ENCODE measurements at places on chromosomes 1 and 21. TPM values are rescaled to one million over a fixed set of nuclear protein-coding genes. Genes with fewer than 3 reads are reported as not detected.

MAP3K7CL gene
- total RNA-seq: 20.7 TPM

HMGB4 gene
- total RNA-seq: not detected

OR2L5 gene
- not detected for total RNA-seq

STUM gene
- under 0.01 TPM for total RNA-seq

OR2L3 gene
- total RNA-seq: not detected

DNA sequence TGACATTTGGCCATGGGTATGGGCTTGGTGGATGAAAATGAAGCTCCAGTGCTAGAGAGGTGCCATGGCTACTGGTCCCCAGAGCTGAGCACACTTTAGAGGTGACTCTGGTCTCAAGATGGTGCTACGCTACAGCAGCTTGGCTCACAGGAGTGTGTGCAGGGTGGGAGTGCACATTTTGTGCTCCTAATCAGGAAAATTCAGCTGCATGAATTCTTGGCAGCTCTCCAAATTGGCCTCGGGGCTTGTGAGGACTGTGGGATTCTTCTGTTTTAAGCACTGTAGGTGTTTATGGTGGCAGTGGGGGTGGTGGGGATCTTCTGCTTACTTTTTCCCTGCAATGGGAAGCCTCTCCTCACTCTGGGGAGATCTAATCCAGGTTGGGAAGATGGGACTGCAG is 17.3 kb upstream of the TIPRL start:
- DNase-seq: no peak

DNA sequence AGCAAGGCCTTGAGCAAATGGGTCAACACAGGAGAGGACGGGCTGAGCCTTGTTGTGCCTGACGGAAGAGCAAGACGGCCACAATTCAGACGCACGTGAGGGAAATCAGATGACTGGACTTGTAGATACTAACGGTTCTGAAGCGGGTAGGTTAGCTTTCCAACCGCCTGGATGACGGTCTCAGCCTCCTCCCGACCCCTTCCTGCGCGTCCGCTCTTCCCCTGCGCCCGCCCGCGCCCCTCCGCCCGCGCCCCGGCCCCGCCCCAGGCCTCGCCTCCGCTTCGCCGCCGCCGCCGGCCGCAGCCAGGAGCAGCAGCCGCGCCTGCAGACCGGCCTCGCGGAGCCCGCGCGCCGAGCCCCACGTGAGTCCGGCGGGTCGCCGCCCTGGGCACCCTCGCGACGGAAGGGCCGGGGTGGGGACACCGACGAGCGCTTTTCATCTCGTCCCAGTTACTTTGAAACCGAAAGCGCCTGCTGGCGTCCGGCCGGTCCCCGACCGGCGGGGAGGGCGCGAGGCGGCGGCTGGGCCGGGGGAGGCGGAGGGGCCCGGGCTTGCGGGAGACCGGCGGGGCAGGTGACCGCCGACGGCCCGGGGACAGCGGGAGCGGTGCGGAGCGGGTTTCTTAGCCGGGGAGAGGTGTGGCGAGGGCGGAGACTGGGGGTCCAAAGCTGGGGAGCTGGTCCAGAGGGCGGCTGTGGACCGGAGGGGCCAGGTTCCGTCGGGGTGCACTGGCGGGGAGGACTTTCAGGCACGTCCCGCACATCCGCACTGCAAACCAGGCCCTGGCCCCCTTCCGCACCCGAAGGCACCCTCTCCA is at the start of gene TRAF5:
Gene TRAF5 (plus strand): TSS at position 306 of the 818 bp plus-strand sequence. CDS start 26,407 bp downstream, outside the sequence.
- DNase-seq: peak; percentile 51

DNA sequence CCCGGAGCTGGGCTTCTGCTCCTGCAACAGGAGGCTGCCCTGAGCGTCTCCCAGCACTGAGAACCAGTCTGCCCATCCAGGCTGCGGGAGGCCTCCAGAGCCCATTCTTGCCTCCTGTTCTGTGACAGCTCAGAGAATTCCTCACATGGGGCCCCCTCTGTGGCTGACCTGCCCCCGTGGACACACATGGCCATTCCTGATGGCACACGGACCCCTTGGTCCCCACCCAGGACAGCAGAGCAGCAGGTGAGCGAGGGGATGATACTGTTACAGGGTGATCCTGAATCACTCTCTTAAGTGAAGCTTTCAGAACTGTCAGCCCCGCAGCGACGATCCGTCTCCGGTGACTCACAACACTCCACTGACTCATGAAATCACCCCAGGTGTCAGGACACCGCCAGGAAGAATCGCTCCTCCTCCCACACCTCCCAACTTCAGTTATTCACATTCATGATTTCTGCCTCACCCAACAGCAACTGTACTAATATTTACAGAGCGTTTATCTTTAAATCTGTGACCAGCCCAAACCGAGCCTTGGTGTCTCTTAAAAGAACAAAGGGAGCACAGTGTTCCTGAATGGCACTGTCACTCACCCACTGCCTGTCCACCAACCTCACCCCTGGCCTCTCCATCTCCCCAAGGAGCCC is 22.5 kb downstream of the CHD5 start:
- DNase-seq: peak; percentile 11

DNA sequence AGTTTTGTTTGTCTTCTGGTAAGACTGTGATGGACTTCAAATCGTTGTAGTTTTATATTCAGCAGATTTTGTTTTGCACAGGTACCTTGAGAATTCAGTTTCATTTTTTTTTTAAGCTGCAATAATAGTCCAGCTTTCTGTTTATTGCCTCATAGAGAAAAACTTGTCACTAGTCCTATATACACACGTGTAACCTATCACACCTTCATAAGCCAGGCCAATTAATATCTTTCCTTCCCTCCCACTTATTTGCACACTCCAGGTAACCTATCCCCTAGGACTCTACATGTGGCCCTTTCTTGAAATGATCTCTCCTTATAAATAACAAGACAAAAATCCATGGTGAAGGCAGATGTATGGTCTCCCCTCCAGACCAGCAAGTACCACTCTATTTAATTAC is 62.4 kb downstream of the SLC22A15 start:
- DNase-seq: no peak

DNA sequence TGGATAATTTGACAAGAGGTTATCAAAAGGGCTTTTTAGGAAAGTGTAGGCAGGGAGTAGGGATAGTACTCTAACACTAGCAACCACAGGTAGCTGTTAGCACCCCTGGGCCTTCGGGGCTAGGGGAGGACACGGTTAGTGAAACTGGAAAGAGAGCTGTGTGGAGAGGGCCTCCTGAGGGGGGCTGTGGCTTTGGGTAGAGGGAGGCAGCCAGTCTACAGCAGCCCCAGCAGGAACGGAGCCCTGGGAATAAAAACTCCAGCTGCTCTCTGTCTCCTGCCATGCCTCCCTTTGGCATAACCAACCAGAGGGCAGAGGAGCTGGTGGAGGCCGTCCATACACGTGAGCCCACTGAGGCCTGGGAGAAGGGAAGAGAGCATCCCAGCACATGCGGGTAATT is 223.2 kb downstream of the FOXD2 start:
- DNase-seq: no peak

- no peak for DNase-seq
Measured at GRCh38 chr1:204152310-204153044, 633 bp upstream of the ETNK2 start.

DNA sequence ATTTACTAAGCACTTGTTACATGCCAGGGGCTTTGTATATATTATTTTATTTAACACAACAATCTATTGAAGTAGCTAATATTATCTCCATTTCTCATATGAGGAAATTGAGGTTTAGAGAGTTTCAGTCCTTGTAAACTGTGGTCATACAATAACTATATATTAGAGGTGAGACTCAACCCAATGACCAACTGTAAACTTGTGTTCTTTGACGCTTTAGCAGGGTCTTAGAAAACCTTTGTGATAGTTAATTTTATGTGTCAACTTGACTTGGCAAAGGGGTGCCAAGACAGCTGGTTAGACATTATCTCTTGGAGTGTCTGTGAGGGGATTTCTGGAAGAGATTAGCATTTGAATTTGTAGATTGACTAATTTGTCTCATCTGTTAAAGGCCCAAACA is 252.4 kb upstream of the B3GALT2 start:
- no peak for DNase-seq

DNA sequence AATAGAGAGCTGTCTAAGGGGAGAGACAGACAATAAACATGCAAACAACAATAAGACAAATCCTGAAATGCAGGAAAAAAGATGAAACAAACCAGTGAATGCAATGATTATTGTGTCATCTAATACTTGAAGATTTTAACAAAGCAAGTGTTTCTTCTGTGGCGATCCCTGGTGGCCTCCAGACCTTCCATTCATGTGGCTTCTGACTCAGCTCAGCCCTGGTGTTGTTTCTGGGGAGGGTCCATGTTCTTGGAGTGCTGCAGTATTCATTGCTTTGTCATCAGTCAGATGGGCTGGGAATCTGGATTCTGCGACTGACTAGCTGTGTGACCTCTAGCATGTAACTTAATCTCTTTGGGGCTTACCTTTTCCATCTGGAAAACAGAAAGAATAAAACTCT is 1.5 kb upstream of the C2CD4D start:
- DNase-seq: no peak

- no peak for DNase-seq
Measured at GRCh38 chr1:161970633-161971032, 53.0 kb downstream of the OLFML2B start.

DNA sequence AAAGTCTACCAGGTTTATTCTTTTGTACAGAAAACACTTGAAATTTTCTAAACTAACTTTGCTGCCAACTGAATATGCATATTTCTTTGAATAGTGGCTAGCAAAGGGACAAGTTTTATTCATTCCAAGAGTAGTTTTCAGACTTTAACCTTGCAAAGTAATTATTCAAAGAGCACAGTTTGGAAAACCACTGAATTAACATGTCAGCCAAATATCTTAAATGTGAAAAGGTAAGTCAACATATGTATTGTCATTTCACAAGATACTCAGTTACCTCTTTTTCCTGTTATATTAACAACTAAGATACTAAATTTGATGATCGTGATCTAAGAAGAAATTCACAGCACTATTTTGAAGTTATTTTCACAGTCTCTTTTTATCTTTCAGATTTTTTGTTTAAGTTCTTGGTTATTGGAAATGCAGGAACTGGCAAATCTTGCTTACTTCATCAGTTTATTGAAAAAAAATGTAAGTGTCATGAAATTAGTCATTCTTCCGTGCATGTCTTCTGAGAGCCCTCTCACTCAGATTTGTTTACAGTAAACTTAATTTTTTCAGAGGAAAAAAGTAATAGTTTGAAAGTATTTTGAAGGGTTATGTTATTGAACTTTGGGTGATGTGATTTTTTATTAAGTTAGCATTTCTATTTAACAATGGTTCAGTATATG is 15.3 kb downstream of the RAB4A start:
- no peak for DNase-seq

- no peak for DNase-seq
Measured at GRCh38 chr1:182376936-182377574, 14.5 kb downstream of the GLUL start.

DNA sequence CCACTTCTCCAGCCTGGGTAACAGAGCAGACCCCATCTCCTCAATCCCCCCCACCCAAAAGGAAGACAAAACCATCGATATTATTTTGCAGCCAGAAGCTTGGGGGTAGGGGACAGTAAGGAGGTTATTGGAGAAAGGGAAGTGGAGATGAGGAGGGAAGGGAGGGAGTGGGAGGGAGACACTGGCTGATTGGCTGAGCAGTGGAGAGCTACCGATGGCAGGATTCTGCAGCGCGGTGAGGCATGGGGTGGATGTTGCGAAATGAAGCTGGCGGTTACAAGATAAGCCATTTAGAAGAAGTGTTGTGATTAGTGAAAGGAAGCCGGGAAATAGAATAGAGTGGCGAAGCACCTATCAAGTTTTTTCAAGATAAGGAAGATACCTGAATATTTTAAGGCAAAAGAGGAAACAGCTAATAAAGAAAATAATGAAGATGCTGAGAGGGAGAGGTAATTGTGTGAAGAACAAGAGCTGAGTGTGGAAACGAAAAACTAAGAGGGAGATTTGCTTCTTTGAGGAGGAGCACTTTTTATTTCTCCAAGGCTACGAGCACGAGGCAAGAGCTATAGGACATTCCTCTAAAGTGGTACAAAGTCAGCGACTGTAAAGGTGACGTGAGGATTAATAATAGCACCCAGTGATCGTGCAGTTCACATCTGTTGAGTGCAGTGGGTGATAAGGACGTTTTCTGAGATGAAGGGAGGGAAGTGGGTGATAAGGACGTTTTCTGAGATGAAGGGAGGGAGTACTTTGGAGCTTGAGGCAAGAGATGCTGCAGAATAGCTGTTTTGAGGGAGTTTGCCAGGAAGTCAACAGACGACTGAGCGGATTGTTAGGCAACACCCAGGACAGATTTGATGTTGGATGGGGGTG is 103.2 kb upstream of the KIF26B start:
- peak; percentile 81 for DNase-seq

DNA sequence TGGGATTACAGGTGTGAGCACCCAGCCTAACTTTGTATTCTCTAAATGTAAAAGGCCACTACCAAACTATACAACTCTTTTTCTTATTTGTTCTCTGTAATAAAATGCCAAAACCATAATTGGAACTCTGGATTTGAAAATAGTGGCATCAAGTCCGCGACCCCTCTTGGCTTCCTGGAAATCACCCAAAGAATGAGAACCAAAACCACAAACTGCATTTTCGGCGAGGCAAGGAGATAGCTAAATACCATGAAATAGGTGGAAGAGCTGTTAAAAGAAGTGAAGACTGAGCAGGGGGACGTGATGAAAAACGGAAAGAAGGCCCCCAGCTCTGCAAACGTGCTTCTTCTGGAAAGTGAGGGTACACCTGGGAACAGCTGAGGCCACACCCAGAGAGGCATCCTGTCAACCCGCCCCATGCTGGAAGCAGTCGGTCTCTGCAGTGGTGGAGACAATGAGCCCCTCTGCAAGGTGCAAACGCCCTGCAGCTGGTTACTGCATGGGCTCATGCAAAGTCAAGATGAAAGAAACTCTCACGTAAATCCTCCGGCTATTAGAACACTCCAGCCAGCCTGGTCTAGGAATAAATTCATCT is 22.5 kb downstream of the VPS26C start:
- no peak for DNase-seq

DNA sequence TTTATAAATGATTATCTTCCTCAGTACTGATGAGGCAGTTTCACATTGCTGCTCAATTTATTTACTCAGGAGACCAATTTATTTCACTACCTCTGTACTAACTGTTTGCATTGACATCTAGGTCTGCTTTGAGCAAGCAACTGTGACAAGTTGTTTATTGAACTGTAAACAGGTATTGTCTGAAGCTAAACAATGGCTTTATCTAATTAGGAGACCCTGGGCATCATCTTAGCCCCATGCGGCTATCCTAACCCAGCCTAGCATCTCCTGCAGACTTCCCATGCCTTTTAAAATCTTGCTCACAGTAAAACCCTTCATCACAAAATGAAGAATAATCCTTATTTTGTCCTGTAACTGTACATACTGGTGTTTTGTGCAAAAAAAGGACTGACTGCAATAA is 348.2 kb downstream of the RWDD3 start:
- DNase-seq: no peak

- peak; percentile 41 for DNase-seq
Measured at GRCh38 chr1:12144236-12144635, 22.6 kb upstream of the TNFRSF1B start.

- DNase-seq: no peak
Measured at GRCh38 chr1:62245201-62245600, 50.6 kb downstream of the L1TD1 start.

All from fibroblast of villous mesenchyme (primary cell).